T-helper 9 cell (primary cell): ENCODE measurements at places on chromosomes 1 and 21.

DNA sequence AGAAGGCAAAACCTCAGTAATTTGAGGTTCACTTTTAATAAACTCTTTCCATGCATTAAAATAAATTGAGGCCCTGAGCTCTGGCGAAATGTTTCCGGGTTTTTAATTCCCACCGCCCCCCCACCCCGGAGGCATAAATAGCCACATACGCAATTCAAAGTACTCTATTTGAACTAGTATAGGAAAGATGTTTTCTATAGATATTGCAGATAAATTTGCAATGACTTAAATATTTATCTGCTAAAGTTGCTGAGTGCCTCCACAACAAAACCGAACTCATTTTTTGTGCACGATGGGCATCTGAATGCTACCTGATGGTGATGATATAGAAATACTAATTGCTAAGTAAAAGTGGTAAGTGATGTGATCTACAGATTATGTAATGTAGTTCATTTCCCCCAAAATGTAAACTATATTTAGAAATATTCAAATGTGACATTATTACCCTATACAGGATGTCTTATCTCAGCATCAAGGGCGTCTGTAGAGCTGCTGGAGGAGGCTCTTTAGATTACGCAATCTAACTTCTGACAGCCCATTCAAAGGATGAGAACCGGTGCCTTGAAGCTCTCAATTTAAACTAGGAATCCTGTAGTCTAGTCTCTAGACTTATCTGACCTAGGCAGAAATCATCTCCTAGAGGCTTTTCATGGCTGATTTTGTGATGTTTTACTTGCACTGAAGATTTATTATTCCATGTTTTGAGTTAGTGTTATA is 8.5 kb downstream of the IRF2BP2 start:
- DNase-seq = no peak

DNA sequence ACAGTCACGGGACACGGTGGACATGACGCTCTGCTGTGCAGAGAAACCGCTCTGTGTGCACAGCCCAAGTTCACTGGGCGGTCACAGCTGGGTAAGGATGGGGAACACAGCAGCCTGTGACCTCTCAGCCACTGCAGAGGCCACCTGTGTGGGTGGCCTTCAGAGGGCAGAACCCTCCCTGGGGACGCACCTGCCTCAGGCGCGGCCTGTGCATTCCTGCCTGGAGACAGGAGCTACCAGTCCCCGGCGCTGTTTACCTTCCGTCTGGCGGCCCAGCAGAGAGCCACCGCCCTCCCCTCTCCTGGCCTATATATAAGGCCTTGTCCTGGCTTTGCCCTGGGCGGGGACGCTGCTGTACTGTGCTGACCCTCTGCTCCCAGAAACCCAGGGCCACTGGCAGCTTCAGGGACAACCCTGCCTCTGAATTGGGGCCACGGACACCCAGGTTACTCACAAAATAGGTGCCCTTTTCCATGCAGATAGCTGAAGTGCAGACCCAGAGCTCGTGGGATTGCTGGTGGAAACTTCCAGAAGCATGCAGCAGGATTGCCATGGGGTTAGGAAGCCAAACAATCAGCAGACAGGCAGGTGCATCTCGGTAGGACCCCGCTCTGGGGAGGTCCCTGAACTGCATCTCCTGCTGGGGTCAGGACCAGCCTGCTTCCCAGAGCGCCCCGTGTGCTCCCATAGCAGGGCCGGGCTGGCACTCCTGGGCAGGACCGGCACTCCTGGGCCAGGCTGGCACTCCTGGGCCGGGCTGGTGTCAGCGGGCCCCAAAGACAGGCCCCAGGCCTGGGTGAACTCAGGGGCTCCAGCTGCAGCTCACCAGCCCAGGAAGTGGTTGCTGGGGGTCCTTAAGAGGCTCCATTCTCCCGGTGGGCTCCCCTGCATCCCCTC is 83.6 kb downstream of the SIK1 start:
- DNase-seq = no peak

DNA sequence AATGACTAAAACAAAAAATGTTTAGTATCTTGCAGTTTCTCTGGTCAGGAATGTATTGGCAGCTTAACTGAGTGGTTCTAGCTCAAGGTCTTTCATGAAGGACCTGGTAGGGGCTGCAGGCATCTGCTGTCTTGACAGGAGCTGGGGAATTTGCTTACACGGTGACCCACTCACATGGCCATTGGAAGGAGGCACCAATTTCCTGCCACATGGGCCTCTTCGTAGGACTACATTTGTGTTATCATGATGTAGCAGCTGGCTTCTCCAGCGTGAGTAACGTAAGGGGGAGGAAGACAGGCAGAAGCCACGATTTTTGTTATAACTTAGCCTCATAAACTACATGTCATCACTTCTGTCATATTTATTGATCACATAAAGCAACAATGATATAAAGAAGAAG is 376.3 kb downstream of the AMY1C start:
- no peak for DNase-seq

GRCh38 chr1:81225789-81226602 is 574.7 kb upstream of the ADGRL2 start:
- no peak for DNase-seq

DNA sequence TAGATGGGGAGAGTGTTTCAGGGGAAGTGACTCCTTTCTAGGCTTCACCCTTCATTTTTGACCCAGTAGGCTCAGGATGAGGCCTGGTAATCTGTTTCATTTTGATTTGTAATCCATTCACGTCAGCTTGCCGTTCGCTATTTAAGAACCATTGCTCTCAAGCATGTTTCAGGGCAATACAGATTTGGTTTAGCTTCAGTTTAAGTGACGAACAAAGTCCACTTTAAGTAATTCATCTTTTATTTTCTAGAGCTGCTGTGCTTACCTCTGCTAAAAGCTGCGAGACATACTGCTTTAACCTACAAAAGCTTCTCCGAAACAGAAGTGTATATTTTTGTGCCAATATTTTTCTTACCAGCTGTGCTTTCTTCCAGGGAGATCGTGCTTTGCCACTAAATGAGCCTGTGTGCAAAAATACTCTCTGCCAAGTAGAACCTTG is 8.9 kb upstream of the FMO3 start:
- no peak for DNase-seq

DNA sequence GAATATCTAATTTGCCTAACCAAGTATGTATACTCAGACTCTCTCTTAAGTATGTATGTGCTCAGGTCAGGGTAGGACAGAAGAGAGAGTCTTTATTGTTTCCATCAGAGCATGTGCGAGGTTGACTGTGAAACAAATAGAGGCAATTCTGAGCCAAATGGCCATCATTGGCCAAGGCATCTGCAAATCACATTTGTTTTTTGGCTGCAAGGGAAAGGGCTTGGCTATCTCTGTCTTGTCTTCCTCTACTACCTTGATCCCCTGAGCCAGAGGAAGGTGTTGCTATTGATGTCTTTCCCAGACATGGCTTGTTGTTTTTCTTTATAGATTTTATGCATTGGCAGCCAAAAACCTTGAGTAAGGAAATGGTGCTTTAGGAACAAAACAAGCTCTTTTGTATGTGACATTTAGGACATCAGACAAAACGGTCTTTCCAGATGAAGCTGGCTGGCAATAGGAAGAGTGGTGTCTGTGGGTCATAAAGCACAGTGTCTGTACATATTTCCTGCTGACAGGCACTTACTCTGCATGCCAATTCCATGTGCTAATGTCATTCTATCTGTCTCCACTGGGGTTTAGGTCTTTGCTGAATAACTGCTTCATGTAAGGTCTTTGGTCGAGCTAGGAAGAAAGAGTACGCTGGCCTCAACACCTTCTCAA is 163.3 kb downstream of the BRINP2 start:
- no peak for DNase-seq

- no peak for DNase-seq
These were observed 835.0 kb upstream of the NCAM2 start for GRCh38 chr21:20163167-20163566.

DNA sequence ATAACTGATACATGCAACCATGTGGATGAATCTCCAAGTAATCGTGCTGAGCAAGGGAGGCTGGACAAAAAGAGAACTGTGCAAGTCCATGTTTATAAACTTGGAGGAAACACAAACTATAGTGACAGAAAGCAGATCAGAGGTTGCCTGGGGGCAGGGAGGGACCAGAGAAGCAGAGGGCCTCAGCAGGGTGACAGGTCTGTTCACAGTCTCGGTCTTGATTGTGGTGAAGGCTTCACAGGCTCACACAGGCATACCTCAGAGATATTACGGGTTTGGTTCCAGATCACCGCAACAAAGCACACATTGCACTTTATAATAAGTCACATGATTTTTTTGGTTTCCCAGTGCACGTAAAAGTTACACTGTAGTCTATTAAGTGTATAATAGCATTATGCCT is 28.5 kb downstream of the ACOT7 start:
- DNase-seq = no peak

GRCh38 chr1:172671591-172671990 is 12.7 kb downstream of the FASLG start:
- no peak for DNase-seq

GRCh38 chr1:212514056-212514614 is 81.4 kb downstream of the NENF start:
- DNase-seq = no peak

DNA sequence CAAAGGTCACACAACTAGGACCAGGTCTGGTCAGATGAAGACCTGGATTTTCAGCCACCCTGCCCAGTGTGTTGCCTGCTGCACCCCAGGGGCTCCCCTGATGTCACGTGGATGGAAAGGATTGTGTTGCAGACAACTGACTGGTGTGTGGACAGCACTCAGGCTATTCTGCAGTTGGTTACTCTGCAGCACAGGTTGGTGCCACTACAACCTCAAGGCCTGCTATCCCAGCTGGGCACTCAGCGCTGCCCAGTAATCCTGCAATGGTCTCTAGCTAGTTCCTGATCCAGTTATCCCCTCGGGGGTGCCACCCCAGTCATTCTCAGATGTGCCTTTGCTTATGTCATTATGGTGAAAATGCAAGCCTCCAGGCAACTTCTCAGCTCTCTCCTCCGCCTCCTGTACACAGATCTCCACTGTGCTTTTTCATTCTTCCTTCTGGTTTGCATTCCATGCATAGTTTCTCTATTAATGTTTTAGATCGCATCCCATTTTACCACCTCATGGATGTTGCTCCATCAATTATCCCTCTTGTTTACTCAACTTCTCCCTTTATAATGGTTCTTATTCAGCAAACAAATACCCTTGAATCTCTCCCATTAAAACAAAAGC is 503.2 kb upstream of the CAMK1G start:
- no peak for DNase-seq

- DNase-seq = no peak
These were observed 141.9 kb upstream of the CXADR start for GRCh38 chr21:17370916-17371315.

GRCh38 chr1:24903560-24903954 is 26.5 kb downstream of the RUNX3 start:
- no peak for DNase-seq

DNA sequence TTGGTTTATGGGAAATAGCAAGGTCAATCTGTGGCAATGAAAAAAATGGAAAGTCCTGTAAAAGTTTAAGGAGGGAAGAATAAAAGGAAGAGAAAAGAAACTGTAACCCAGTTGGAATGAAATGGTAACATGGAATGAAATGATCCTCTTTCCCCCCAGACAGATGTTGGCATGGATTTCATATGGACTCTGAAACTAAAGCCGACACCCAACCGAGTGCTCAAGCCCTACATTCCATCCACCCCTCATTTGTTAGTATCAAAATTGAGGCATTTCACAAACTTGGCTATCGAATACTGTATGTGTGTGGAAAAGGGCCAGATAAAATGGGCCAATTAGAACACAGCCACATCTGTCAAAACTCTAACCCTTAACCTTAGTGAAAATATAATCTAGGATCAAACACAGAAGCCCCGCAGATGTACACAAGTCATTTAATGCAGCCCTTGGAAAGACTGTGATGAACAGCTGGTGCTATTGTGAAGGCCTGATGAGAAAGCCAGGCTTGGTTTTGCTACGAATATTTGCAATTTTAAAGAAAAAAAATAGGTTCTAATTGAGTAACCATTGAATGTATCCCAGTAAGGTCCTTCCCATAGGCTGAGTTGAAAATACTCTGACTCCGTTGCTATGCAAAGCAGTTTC is 72.6 kb upstream of the RGL1 start:
- no peak for DNase-seq

- no peak for DNase-seq
These were observed 141.0 kb upstream of the KCTD3 start for GRCh38 chr1:215426101-215426500.

DNA sequence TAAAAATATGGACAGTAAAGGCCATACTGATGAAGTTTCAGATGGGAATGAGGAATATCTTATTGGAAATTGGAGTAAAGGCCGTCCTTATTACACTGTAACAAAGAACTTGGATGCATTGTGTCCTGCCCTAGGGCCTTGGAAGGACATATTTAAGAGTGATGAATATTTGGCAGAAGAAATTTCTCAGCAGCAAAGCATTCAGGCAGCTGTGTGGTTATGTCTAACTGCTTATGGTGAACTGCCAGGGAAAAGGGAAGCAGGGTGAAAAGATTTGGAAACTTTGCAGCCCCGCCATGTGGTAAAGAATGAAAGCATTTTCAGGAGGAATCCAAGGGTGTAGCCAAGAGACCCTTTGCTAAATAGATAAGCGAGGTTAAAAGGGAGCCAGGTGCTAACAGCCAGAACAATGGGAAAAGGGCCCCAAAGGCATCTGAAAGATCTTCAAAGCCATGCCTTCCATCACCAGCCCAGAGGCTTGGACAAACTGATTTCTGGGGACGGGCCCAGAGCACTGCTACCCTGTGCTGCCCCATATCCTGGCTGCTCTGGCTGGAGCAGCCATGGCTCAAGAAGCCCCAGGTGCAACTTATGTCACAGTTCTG is 200.0 kb downstream of the PTPRU start:
- DNase-seq = no peak

DNA sequence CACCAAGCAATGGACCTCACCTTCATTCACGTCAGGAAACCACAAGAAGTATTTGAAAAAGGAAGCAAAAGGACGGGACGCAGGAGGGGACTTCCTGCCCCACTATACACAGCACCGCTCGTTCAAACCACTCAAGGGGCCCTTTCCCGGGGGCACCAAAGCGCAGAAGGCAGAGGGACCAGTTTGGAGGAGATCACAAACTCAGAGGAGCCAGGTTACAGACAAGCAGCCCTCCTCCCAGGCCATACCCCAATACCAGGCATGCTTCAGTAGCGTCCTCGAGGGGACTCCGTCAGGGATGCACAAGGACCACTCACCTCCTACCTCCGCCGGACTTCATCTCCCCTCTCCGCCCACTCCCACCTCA is 685 bp downstream of the CRTC2 start:
- DNase-seq = no peak

DNA sequence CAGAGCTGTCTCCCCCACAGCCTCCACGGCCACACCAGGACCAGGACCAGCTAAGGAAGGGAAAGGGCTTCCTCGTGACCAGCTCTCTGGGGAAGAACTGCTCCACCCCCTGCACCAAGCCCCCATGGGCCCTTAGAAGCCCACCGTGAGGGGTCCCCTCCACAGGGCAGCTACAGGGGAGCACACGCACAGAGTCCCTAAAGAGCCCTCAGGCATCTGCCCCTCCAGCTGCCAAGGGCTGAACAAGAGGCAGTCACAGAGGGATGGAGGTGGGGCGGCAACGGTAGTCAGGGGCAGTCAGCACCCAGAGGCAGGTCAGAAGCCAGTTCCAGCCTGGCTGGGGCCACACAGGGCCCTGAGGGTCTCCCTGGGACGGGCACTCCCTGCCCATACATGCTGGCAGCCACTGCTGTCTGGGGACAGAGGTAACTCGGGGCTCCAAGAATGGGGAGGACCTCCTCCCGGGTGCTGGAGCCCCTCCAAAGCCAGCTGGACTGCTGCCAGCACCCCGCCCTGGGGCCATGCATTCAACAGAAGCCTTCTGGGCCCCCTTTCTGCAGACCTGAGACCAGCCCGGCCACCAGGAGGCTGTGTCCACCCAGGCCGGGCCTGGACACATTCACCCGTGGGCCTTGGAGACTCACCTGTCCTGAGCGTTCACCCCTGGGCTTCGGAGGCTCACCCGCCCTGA is 18.7 kb downstream of the SLC19A1 start:
- DNase-seq = no peak
